ENCODE measurements at places on chromosomes 1 and 21.

GRCh38 chr1:206097381-206097780, 19.8 kb downstream of the AVPR1B start:
- no peak for DNase-seq

DNA sequence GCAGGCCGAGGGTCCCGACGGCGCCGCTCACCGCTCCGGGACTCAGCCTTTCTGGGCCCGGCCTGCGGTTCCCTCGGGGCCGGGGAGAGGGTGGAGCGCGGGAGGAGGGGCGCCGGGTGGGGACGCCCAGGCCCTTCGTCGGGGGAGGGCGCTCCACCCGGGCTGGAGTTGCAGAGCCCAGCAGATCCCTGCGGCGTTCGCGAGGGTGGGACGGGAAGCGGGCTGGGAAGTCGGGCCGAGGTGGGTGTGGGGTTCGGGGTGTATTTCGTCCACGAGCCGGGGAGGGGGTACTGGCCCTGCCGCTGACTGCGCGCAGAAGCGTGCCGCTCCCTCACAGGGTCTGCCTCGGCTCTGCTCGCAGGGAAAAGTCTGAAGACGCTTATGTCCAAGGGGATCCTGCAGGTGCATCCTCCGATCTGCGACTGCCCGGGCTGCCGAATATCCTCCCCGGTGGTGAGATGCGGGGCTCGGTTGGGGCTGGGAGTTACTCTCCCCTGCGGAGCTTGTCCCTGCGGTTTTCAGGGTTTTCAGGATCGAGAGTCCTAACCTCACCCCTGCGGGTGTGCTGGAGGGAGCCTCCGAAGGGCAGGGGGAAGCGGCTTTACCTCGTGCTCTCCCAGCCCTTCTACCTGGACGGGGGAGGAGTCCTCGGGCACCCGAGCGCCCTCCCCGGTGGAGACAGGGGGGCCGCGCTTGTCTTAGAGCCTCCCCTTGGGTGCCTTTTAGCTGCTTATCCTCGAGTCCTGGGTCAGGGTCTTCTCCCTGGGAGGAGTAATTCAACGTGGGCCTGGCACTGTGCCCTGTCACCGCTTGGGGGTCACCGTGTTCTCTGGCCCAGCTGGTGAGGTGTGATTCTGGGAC, 2.1 kb downstream of the SAMD11 start:
- no peak for DNase-seq

DNA sequence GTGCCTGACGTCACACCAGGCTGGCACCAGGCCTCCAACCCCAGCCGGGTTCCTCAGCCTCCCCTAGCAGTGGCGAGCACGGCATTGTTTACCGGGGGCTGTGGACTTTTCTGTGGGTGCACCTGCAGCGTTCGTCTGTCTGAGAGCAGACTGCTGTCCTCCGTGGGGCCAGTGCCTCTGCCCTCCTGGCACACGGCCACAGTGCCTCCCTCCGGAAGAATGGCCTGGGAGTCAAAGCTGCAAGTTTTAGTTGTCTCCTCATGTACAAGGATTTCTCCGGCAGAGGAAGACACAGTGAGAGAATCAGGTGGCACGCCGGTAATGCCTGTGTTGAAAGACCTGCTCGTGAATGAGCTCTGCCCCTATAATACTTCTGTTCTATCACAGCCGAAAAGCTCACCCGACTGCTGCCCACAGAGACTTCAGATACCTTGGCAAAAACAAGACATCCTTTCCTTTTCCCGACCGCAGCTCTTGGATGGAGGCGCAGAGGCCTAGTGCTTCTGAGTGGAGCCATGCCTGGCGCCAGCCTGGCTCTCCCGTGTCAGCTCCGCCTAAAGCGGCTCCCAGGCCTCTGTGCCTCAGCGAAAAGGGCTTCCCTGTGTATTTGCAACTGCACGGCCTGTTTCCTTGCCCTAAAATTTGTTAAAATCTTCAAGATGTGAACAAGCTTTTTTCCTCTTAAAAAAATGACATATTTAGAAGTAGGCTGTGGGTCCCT, 71.4 kb downstream of the AGPAT3 start:
- no peak for DNase-seq

DNA sequence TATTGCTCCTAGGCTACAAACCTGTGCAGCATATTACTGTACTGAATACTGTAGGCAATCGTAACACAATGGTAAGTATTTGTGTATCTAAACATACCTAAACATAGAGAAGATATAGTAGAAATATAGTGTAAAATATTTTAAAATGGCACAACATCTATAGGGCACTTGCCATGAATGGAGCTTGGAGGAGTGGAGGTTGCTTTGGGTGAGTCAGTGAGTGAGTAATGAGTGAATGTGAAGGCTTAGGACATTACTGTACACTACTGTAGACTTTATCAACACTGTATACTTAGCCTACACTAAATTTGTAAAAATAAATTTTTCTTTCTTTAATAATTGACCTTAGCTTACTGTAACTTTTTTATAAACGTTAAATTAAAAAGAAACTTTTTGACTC, 7.9 kb downstream of the LEFTY2 start:
- no peak for DNase-seq

DNA sequence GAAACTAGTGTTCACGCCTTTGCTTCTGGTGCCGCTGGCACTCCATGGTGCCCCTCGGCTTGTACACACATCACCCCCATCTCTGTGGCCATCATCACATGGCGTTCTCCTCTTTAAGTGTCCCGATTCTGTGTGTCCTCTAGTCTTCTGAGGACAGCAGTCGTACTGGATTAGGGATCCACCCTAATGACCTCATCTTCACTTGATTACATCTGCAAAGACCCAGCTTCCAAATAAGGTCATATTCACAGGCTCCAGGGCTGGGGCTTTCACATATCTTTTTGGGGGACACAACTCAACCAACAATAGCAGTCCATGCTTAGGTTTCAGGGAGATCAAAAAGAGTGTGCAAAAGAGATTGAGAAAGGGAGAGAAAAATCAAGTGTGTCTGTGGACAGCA, 64.9 kb downstream of the HLCS start:
- no peak for DNase-seq

DNA sequence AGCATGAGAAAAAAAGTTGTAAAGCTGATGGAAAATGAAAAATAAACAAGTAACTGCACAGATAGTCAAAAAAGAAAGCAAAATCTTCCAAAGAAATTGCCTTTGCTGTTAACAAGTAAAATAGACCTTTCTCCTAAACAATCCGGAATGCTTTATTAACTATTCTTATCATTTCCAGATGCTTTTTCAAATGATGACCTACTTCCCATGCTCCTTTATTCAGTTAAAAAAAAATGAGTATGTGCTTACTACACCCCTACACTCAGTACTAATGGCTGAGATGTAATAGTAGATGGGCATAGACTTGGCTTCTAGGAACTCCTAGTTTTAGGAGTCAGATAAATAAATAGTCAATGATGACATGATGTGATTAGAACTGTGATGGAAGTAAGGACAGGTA, 108.5 kb downstream of the NIBAN1 start:
- DNase-seq, result no peak

- DNase-seq, result no peak
Observed at GRCh38 chr1:218946147-218946546, 227.5 kb upstream of the LYPLAL1 start.

DNA sequence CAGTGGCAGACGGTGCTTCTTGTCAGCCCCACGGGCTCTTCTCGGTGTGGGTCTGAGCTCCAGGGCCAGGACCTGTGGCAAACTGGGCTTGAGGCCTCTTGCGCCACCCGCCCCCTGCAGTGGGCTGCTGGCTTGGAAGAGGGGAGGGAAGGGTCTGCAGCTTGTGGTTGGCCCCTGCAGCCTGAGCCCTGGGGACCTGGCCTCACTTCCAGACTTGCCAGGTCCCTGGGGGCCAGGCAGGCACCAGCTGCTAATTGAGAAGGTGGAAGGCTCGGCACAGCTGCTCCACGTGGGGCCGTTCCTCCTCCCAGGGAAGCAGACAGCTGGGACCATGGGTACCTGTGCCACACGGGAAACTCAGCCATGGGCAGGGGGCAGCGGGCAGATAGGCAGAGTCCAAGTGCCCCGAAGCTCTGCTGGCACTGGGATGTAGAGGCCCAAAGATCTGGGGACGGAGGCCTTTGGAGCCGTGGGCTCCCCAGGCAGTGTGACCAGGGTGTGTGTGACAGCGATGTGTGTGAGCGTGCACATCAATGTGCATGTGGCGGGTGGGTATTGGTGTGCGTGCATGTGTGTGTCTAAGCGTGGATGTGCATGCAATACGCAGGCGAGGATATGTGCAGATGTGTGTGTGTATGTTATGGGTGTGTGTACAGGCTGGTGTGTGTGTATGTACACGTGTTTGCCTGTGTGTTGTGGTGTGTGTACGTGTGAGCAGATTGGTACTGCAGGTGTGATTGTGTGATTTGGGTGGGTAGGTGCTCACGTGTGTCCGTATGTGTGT, 39.3 kb downstream of the TP73 start:
- no peak for DNase-seq

DNA sequence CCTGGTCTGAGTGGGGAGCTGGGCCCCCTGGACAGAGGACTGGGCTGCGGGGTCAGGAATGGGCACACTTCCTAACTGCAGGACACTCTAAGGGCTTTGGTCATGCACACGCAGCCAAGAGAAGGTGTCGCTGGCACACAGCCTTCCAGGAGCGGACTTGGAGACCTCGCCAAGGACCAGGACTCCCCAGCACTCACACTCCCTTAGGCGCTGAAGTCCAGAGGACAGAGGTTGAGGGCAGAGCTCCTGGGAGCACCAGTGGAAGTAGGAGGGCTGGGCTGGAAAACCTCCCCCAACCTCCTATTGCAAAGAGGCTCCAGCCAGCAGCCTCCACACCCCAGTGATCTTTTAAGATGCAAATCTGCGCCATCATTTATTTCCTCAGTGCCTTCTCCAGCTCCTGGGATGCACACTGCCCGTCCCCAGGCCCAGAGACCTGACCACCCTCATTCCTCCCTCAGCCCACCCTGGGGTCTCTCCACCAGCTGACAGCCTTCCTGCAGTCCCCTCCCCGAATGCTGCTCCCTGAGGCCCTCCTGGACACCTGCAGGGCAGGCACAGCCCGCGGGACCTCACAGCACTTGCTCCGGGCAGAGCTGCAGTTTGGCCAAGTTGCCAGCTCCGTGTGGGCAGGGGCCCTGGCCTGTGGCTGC, 3.0 kb downstream of the TSPEAR start:
- no peak for DNase-seq

- DNase-seq, result no peak
Observed at GRCh38 chr1:21587602-21587953, 78.4 kb downstream of the ALPL start.

GRCh38 chr1:77583483-77583882, 99.0 kb downstream of the ZZZ3 start:
- no peak for DNase-seq

- no peak for DNase-seq
Observed at GRCh38 chr1:88016947-88017346, 667.1 kb upstream of the PKN2 start.

GRCh38 chr21:36710729-36711048, 11.8 kb downstream of the SIM2 start:
- DNase-seq, result no peak
